Stimulated activated CD8-positive, alpha-beta memory T cell treated with anti-CD3 and anti-CD28 coated beads, Interleukin-7, amount 100 ng/mL, for 48 hours (primary cell): ENCODE measurements at places on chromosomes 7 and 10.

- DNase-seq = no peak
Measured at GRCh38 chr7:123846217-123846891, 1.4 kb downstream of the HYAL4 start.

- no peak for DNase-seq
Measured at GRCh38 chr7:12130609-12131008, 80.5 kb upstream of the TMEM106B start.

- no peak for DNase-seq
Measured at GRCh38 chr7:134602881-134603451, 43.7 kb upstream of the BPGM start.

GRCh38 chr10:72889391-72889831, 4.1 kb upstream of the OIT3 start:
- DNase-seq = no peak

DNA sequence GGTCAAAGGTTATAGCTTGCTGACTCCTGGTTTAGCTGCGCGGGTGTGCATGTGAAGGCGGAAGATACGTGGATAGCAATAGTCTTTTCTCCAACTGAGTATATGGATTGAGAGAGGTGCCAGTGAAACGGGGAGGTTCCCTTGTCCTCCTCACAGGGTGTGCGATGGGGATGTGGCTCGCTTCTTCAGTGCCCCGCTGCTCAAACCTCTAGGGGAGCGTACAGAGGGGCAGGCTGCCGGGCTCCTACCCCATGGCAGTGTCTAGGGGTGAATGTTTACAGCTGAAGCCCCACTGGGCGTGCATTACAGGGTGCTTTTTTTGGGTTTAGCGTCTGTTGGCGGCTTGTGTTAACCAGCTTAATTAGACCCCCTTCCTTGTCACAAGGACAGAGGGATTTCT, 438.5 kb downstream of the CCSER2 start:
- no peak for DNase-seq

DNA sequence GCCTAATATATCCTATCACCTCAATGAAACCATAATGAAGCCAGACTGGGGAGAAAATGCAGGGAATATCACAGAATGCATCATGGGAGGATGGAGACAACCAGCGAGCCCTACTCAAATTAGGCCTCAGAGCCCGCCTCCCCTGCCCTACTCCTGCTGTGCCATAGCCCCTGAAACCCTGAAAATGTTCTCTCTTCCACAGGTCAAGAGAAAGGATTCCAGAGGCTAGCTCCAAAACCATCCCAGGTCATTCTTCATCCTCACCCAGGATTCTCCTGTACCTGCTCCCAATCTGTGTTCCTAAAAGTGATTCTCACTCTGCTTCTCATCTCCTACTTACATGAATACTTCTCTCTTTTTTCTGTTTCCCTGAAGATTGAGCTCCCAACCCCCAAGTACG, 31.5 kb downstream of the PRSS2 start:
- DNase-seq = no peak

GRCh38 chr10:31679936-31680335, 248.7 kb downstream of the ARHGAP12 start:
- DNase-seq = no peak

DNA sequence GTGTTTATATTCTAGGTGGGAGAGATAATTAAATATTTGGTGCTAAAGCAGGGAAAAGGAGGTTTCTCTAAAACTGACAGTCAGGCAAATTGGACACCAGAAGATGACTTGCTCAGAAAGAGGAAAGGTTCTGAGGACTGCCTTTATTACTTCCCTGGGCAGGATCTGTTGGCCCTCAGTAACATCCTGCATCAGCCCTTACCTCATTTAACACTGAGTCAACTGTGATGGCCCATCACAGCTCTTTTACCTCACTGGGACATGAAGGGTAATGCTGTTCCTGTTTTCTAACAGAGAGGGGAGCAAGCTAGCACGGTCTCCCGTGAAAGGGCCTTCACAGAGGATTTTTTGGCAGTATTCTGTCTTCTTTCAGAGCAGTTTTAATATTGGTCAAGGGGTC, 12.0 kb downstream of the PPP1R17 start:
- DNase-seq = no peak

DNA sequence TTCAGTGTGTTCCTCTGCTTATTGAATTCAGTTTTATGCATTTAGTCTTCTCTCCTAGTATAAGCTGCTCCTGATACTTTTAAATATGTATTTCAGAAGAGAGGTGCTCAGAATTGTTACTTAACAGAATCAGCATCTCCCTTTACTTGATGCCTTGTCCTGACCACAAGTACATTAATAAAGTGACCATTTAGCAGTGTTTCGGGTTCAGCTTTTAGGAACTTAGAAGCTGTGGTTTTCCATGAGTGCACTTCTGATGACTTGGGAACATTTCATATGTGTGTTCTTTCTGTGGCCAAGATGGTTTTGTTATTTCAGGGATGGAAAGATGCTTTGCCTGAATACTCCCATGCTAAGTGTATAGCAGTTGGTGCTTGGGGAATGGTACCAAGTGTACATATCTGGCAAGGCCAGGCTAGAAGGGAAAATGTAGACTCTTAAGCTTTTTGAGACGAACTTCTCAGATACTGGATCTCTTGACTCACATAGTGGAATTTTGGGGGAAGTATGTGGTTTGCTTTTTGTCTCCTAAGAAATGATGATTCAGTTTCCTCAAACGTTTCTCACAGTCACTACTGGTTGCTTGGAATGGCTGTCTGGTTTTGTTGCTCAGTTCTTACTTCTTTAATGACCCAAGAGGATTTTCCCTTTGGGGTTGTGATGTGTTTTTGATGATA, 17.2 kb downstream of the SGPL1 start:
- no peak for DNase-seq

- no peak for DNase-seq
Measured at GRCh38 chr10:101007915-101008822, 8.6 kb downstream of the LZTS2 start.

DNA sequence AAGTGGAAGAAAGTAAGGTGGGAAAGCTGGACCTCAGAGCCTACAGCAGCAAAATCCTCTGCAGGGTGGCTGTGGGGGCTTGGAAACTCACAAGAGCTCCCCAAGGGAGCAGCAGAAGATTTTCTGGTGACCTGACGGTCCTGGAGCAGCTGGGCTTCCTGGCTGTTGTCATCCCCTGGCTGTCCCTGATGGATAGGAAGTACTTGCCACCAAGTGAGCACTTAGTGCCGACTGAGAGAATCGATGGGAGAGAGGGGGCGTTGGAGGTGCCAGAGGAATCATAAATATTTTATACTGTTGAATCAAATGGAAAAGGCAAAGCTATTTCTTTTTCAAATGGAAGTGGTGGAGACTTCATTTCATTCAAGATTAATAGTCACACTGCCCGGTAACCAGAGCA, 167.1 kb upstream of the ITGB1 start:
- no peak for DNase-seq

- no peak for DNase-seq
Measured at GRCh38 chr10:104433669-104434068, 80.0 kb downstream of the CFAP58 start.

DNA sequence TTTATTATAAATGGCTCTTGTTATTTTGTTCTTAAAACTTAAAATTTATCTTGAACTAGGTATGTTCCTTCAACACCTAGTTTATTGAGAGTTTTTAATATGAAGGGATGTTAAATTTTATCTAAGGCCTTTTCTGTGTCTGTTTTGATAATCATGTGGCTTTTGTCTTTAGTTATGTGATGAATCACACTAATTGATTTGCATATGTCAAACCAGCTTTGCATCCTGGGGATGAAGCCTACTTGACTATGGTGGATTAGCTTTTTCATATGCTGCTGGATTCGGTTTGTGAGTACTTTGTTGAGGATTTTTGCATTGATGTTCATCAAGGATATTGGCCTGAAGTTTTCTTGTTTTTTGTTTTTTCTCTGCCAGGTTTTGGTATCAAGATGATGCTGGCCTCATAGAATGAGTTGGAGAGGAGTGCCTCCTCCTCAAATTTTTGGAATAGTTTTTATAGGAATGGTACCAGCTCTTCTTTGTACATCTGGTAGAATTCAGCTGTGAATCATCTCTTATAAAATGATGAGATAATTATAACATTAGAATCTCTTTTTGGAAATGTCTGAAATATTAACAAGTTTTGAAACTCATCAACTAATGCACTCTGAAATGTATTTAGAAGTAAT, 78.7 kb upstream of the AGR3 start:
- no peak for DNase-seq

DNA sequence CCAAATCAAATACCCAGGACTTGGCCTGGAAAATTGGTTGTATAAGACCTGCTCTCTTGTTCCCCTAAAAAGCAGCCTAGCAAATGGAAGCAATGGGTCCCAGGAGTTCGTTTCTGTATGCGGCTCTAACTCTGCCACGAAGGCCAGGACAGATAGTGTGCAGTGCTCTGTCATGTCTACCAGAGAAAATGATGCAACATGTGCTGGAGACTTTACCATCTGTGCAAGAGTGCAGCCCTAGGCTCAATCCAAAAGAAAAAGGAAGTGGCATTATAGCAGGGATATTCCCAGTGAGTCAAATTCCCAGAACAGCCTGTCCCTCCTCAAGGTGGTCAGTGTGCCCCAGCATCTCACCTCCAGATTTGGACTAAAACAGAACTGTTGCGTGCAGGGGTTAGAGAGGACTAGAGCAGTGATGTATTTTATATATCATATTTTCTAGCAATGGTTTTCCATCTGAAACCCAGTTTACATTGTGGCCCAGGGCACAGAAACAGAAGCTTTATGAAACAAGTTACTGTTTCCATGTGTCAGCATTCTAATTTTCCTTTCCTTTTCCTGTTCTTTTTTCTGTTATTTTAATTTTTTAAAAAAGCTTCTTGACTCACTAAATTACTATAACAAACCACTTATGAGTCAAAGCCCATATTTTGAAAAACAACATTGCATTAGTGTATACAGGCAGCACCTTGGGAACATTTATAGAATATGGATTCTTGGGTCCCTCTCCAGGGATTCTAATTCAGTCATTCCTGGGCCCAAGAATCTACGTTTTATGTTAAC, 311.2 kb downstream of the RNLS start:
- DNase-seq = peak; percentile 5

GRCh38 chr7:16940776-16941175, 59.0 kb upstream of the AGR3 start:
- DNase-seq = no peak

- no peak for DNase-seq
Measured at GRCh38 chr10:30553626-30554439, 75.7 kb downstream of the LYZL2 start.

- no peak for DNase-seq
Measured at GRCh38 chr10:61271127-61271780, 181.9 kb downstream of the TMEM26 start.

- no peak for DNase-seq
Measured at GRCh38 chr10:38094927-38095574, 914 bp downstream of the ZNF37A start.

- no peak for DNase-seq
Measured at GRCh38 chr10:78314651-78315050, 281.0 kb downstream of the RPS24 start.

DNA sequence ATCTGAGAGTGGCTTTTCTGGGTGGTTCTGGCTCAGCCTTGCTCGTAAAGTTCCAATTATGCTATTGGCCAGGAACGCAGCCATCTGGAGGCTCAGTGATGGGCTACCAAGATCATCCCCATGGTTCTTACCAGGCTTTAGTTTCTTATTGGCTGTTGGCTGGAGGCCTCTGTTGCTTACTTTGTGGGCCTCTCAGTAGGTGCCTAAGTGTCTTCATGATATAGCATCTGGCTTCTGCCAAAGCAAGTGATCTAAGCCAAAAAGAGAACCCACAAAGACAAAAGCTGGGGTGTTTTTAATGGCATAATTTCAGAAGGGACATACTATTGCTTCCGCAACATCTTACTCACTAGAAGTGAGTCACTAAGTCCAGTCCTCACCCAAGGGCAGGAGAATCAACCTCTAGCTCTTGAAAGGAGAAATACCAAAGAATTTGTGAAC, 132.0 kb upstream of the MDFIC start:
- no peak for DNase-seq

DNA sequence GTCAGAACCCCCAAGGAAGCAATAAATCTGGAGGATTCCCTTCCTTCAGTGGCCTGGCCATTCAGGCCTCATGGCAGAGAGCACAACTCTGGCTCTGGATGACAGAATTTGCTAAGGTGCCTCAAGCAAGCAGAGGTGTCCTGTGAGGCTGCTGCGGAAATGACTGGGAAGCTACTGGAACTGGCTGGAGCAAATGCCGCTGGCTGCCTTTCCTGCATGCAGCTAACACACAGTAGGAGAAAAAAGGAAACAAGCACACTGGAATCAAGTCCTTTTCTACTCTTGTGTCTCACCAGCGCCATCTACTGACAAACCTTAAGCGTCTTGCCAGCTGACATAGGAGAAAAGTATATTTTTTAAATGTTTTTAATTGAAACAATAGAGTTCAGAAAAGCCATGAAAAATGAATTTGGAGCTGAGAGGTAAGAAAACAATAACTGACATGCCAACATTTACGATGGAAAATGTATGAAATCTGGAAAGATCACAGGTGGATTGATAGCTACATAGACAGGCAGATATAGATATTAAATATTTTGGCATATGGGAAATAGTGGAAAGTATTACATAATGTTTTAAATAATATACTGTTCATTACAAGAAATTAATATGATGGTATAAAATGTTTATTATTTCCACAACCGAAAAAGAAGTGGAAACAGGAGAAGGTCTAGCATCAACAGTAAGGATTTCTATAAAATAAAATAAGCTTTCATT, 951.6 kb downstream of the ANKRD7 start:
- DNase-seq = no peak

DNA sequence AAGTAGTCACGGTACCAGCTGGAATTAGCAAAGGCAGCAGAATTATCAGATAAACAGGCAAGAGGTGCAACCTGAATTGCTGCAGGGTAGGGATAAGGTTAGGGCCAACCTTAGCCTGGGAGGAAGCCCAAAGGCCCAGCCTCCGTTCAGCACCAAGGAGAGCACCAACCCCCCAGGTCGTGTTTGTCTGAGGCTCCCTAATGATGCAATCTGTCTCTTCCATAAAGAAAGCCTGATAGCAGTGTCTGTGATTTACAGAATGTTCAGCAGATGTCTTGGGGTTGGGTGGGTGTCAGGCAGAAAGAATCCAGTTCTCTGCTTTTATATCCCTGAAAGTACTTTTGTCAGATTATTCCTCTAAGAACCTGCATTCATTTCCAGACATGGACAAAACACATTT, 328.4 kb upstream of the AOAH start:
- DNase-seq = no peak

GRCh38 chr7:137655804-137656203, 191.0 kb downstream of the DGKI start:
- DNase-seq = no peak

DNA sequence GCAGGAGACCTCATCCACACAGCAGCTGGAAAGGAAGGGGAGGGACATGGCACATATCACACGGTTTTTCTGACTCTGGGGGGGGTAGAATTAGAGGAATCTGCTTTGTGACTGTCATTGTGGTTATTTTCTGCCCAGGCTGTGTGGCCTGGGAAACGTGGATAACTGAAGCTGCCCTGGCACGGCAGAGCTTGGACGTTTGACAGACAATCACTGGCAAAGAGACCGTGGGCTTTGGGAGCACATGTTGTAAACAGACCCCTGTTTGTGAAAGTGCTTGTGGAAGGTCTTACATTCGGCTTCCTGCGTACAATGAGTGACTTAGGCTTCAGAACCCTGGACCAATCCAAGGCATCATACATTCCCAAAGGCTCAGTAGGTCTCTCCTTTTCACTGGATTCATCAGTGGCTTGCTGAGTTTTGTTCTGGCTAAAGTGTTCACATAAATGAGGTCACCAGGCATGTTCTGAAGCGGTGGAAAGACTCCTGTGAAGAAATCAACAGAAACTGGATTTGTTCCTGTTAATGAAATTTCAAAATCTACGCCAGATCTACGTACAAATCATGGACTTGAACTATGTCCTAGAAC, 188.2 kb downstream of the TEX36 start:
- DNase-seq = no peak
